Calu3 (cell line): ENCODE measurements at places on chromosomes 1 and 21. TPM values are rescaled to one million over a fixed set of nuclear protein-coding genes. Genes with fewer than 3 reads are reported as not detected.

- no peaks in the 10 kb centered on the region for H3K27me3 ChIP-seq
- no peaks in the 10 kb centered on the region for H3K4me1 ChIP-seq
- H3K4me3 ChIP-seq: peak overlapping the region; percentile 83
- H3K36me3 ChIP-seq: peaks cover 19% of the 10 kb centered on the region
Measured at GRCh38 chr1:183806125-183806524, 1.2 kb downstream of the RGL1 start.

DNA sequence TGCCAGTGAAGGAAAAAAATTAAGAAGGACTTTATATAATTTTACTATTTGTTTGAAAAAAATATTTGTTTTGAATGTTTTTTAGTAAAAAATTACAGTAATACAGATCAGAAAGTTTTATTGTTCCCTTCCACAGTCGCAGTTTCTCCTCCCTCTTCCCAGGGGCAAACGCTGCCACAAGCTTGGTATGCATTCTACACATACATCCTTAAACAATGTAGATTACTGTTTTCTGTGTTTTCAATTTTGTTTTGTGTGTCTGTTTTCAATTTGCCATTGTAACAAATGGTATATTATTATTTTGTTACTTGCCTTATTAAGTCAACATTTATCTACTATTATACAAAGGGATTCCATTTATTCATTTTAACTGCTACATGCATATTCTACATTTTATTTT is 257.1 kb downstream of the HMCN1 start:
- H3K36me3 ChIP-seq: no peaks in the 10 kb centered on the region
- H3K27me3 ChIP-seq: no peaks in the 10 kb centered on the region

GRCh38 chr1:86621286-86621685 is 74.4 kb downstream of the CLCA4 start:
- no peak for DNase-seq
- H3K4me3 ChIP-seq: no peak overlapping the region
- no peak overlapping the region for H3K27ac ChIP-seq
- H3K4me1 ChIP-seq: peaks cover 9% of the 10 kb centered on the region

DNA sequence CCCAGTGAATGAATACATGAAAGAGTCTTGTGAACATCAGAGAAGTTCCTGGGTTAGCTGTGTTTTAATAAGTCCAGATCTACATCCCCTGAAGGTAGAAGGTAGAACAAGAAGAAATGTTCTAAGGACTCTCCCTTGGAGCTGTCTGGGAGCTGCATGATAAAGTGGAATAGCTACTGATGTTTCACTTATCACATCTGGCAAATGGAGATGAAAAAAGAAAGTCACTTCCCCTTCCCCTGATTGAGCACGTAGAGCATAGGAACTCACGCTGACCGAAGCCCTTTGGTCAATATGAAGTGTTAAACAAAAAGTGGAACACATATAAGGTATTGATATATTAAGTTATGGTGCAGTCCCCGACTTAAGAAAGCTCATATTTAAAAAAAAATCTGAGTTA is 53.2 kb upstream of the PARP1 start:
- peaks cover 55% of the 10 kb centered on the region for H3K27me3 ChIP-seq
- no peak overlapping the region for H3K4me3 ChIP-seq
- no peaks in the 10 kb centered on the region for H3K36me3 ChIP-seq
- no peak for DNase-seq

Gene SPRR2B
- total RNA-seq: not detected in 2 replicates

Gene PLOD1
- 77.2 and 80.2 TPM in 2 replicates for total RNA-seq
